T1000 (cell line): ENCODE measurements at places on chromosomes 4 and X.

DNA sequence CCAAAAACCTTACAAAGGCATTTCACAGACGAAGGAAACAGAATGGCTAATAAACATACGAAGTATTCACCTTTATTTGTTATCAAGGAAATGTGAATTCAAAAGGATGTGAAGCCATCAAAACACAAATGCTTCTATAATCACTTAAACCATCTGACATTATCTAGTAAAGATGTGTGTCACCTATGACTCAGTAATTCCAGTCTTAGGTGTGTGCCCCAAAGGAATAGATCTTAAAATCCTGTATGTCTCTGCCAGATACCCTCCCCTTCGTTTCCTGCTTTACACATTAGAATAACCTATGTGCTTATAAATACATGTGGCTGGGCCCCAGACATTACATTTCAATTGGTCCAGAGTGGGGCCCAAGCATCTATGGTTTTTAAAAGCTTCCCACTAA, 41.8 kb upstream of the CEP135 start:
- peak; percentile 17 for DNase-seq

- DNase-seq: no peak
Observed at GRCh38 chrX:134548257-134549201, 88.6 kb downstream of the HPRT1 start.

GRCh38 chrX:65999029-65999562, 40.8 kb downstream of the VSIG4 start:
- no peak for DNase-seq

DNA sequence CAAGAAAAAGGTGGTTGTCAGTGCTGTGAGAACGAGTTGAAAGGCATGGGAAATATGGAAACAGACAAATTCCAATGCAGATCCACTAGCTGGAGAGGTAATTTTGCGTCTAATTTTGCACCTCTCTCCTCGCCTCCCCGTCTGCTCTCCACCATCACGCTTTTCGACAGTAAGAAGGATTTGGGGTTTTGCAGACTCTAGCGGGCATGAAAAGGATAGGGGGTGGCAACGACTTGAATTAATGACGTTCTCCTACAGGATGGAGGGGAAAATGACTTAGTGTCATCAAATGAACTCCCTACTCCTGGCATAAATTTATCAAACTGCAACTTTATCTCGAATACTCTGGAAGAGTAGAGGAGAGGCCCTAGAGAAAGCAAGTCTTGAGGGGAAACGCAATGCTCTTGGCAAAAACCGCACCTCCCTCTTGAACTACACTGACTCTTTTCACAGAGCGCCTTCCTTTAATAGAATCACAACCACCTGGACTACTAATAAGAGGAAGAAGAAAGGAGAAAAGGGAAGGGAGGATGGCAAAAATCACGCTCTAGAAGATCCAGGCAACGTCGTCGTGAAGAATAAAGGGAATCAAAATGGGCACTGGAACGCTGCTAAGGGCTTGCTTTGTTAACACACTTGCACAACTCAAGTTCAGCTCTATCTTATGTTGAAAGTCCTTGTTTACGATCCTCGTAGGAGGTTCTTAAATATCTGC, 871 bp upstream of the SLITRK2 start:
- no peak for DNase-seq

DNA sequence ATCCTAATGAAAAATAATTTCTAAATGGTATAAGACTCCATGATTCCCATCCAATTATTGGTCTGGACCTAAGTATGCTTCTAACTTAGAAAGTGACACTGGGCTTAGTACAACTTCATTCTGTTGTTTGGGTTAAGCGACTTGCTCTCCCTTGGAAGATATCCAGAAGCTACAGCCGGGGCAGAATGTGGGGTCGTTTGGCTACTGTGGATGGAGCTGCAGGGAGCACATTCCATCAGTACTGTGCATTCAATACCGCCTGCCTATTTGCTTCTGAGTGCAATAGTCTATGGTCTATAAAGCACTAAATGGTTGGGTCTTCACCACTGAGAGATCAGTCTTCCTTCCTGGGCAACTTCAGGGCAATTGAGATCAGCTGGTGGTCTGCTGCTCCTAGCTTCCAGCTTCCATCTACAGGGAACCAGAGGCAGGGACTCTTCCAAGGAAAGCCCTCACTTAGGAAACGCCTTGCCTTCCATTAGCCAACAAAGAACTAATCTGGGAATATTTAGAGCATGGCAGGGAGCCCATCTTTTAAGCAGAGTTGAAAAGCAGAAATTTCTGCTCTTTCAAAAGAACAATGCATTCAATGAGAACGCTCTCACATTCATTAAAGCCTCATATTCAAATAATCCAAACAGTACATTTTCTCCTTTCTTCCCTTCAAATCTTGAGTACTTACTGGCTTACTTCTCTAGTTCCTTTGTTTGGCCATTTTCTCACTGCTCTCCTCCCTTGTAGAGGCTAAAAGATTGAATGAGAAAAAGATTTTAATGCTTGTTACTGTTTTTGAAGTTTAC, 1049.9 kb upstream of the TENM3 start:
- no peak for DNase-seq

GRCh38 chr4:178598672-178599071, 1156.4 kb upstream of the AGA start:
- DNase-seq: no peak

DNA sequence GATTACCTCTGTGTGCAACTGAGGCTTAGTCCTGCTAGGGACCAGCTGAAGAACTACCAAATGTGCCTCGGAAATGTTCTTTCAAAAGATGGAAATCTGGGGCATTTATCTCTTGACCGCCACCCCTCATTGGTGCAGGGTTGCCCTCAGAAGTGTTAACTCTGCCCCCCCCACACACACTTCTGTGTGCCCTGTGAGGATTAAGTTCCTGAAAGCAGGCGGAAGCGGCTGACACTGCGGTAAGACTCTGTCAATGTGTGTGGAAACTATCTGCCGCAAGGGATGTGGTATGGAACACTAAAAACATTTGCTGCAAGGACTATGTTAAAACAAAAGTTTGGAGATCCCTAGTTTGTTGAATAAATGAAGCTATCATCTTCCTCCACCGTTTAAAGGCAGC, 106.9 kb upstream of the NDP start:
- DNase-seq: no peak

DNA sequence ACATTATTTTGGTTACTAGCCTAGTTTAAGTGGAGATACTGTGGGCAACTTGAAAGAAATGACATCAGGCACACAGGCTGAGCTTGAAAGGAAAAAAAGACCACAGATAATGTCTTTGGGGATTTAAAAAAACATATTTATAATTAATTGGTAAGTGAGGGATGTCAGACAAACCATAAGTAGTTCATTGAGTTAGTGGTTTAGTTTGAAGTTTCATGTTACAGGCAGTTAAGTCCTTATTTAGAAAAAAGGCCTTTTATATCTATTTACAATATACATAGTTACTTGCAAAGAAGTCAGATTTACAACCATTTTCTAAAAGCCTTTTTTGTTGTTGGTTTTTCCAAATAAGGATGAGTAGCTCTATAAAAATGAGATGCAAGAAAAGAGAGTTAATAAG, 89.2 kb downstream of the CDS1 start:
- no peak for DNase-seq

DNA sequence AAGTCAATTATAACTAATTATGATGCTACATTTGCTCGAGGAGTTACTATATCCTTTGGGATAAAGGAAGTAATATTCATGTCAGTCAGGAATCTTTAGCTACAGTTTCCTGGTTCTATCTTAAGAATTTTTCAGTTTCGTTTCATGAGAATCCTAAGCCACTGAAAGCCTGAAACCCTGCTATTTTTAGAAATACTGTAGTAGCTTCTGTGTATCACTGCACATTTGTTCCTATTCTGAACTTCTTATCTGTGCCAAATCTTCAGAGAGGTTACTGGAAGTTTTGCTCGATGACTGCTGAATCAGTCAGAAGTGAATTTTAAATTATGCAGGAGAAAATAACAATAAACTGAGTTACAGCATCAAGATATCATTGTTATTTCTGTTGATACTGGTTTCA, 249.2 kb downstream of the TENM3 start:
- DNase-seq: no peak

GRCh38 chr4:80075995-80076675, 3.1 kb upstream of the ANTXR2 start:
- DNase-seq: no peak

GRCh38 chr4:80489798-80490197, 154.3 kb downstream of the CFAP299 start:
- no peak for DNase-seq

- DNase-seq: no peak
Observed at GRCh38 chr4:122997463-122998101, 75.2 kb upstream of the NUDT6 start.

- no peak for DNase-seq
Observed at GRCh38 chr4:845233-845835, 19.4 kb upstream of the CPLX1 start.

- no peak for DNase-seq
Observed at GRCh38 chr4:10285028-10285427, 168.4 kb upstream of the WDR1 start.

DNA sequence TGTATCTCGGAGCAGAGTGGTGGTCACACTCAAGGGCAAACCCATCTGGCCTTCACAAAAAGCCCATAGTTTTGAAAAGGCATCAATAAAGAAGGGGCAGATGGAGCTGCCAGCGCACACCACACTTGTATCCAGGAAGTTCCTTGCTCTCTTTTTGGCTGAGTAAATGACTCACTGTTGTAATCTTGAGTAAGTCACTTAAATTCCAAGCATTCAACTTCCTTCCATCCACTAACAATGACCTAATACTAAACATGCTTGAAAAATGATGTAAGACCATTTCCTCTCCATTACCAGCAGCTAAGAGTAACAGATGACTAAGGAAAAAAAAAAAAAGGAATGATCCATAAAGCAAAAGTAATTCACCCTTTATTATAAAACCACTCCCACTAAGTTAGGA, 32.4 kb upstream of the MYOZ2 start:
- no peak for DNase-seq

DNA sequence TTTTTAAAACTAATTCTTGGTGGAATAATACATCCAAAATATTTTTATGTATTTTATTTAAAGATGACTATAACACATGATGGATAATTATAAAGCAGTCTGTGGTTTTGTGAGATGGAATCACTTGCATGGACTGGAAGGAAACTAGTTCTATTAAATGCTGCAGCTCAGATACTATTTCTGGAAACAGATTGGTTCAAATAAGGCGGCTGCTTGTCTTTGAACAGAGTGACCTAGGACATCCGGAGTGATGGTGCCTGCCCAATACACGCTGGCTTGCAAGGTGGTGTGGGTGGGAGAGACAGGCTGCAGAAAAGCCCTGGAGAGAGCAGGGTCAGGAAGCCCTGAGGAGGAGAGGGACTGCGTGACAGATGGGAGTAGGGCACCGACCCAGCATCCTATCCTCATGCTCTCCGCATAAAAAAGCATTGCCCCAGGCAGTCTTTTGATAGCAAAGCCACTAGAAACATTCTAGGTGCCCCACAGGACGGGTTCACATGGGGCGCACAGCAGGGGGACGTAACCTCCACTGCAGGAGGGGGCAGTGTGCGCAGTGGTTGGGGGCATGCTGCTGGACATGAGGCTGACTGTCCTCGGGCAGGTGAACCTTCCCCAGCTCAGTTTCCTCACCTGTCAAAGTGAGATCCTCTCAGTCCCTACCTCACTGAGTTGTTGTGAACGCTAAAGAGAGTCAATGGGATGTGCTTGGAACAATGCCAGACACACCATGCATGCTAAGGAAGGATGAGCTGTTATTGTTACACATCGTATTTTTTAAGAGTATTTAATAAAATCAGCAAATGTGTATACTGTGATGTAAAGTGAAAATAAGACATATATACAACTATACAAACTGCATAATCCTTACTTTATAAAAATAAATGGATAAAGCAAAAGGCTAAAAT, 71.3 kb downstream of the EVC2 start:
- no peak for DNase-seq

DNA sequence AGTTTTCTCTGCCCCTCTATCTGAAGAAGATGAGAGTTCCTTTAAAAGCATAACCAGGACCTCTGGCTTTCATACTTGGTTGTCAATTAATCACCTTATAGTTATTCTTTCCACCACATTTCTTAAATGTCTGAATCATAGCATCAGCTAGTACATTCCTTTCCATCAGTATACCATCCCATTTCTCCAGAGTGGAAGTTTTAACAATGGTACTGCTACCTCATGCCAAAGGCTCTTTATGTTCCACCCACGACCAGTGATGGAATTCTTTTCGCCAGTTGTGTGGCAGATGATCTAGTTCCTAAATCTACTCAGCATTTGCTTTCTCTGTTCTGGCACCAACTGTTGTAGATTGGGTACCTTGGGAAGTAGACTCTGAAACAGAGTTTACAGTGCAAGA, 379.8 kb downstream of the ZNF674 start:
- no peak for DNase-seq

- DNase-seq: no peak
Observed at GRCh38 chr4:164614999-164615398, 138.9 kb upstream of the SMIM31 start.

DNA sequence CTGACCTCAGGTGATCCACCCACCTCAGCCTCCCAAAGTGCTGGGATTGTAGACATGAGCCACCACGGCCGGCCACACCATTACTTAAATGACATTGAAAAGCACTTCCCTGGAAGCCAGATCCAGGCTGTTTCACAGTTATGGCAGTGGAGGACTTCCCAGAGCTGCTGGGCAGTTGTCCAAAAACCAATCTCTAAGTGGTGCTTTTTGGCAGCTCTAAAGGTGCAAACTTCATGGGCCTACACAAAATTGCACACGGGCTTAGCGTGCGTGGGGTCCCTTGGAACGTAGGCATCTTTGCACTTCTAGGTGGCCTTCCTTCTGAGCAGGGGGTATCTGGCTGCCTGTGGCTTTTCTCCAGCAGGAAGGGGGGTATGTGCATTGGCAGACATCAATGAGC, 172.3 kb downstream of the SHOX start:
- DNase-seq: no peak

DNA sequence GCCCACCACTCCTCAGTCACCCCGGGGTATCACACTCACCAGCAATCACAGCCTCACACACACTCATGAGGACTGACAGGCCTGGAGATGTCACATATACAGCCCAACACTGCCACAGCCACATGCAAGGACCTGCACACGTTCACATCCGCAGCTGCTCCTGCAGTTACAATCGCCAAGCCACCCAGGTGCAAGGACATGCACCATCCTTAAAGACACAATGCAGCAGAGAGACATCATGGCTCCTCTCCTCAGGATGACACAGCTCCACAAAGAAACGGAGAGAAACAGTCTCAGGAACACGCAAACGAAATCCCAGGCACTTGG, 1.1 kb downstream of the PCSK1N start:
- no peak for DNase-seq

- DNase-seq: no peak
Observed at GRCh38 chr4:103097112-103097511, 2.5 kb downstream of the BDH2 start.
